Activated CD8-positive, alpha-beta memory T cell treated with anti-CD3 and anti-CD28 coated beads, Interleukin-2, amount 50 U/mL, for 48 hours (primary cell): ENCODE measurements at places on chromosomes 1 and 21.
A peak's percentile ranks its signal among the peaks of the same experiment; 100 is the strongest.

- DNase-seq: no peak
Measured at GRCh38 chr1:206912445-206913095, 9.2 kb downstream of the FCMR start.

- DNase-seq: no peak
Measured at GRCh38 chr1:97209381-97209957, 487.9 kb downstream of the PTBP2 start.

GRCh38 chr1:192737306-192737705 is 71.5 kb upstream of the RGS2 start:
- DNase-seq: no peak

GRCh38 chr1:80966266-80966665 is 834.5 kb upstream of the ADGRL2 start:
- no peak for DNase-seq

DNA sequence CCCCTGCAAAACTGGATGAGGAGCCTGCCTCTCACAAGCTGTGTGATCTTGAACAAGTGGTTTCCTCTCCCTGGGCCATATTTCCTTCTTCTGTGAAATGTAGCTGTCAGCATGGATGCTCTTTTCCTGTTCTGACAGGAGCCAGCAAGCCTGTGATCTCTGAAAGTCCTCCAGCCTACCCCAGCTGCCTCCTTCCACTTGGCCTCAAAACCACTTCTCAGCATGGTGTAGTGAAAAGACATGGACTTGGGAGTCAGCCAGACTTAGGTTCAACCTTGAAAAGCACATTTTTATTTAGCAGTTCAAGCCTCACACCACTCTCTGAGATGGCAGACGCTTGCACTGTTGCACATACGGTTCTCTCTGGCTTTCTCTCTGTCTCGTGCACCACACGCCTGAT is 292.9 kb upstream of the DUSP10 start:
- no peak for DNase-seq

DNA sequence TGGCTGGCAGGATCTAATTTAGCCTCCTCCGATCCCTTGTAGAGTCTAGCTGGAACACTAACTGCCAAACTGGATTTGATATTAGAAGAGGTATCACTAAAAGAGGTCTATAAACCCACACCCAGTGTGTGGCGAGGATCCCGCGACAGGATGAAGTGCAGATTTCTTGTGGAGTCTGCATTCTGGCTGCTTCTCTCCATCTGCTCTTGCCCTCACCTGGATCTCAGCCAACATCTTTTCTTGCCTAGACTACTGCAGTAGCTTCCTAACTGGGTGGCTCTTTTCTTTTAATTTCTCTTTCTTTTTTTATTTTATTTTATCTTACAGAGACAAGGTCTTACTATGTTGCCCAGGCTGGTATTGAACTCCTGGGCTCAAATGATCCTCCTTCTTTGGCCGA is 48.9 kb upstream of the CAPZB start:
- no peak for DNase-seq

DNA sequence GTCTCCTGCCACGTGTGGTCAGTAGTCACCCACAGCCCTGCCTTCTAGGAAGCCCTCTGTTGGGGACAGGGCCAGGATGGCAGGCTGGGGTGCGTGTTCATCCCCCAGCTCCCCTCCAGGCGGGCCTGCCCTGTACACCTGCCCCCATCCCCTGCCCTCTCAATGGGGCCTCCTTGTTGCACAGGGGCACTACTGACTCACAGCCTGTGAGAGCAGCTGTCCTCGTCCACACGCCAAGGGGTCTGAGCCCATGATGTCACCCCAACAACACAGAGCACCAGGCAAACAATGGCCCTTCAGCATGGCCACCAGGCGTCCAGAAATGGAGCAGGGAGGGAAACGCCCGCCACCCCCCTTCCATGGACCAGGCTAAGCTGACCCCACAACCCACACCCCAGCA is 64.3 kb downstream of the ARHGEF16 start:
- no peak for DNase-seq

GRCh38 chr1:180489976-180490375 is 12.4 kb downstream of the ACBD6 start:
- DNase-seq: no peak

DNA sequence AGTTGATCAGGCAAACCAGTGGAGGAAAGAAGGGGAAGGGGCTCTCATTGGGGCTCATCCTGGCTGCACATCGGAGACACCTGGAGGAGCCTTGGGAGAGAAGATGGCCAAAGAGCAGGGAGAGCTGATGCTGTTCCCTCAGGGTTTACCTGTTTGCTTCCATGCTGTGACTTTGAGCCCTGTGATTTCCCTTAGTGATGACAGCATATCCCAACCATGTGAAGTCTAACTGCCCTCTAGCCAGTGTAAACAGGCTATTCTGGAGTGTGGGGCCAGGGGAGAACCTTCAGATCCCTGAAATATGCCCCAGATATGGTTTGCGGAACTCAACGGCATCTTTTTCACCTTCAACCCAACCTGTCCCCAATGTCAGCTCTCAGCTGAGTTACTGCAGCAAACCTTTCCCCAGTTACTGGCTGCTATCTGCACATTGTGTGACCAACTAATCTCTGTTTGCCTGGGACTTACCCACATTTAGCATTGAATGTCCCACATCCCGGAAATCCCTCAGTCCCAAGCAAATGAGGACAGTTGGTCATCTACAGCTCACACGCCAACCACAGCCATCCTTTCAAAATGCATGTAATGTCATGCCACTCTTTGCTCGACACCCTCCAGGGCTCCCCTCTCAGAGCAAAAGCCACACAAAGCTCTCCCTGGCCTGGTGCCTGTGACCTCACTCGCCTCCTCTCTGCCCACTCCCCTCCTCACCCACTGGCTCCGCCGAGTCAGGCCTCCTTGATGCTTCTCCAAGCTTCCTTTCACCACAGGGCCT is 242.3 kb downstream of the KCNJ6 start:
- no peak for DNase-seq

DNA sequence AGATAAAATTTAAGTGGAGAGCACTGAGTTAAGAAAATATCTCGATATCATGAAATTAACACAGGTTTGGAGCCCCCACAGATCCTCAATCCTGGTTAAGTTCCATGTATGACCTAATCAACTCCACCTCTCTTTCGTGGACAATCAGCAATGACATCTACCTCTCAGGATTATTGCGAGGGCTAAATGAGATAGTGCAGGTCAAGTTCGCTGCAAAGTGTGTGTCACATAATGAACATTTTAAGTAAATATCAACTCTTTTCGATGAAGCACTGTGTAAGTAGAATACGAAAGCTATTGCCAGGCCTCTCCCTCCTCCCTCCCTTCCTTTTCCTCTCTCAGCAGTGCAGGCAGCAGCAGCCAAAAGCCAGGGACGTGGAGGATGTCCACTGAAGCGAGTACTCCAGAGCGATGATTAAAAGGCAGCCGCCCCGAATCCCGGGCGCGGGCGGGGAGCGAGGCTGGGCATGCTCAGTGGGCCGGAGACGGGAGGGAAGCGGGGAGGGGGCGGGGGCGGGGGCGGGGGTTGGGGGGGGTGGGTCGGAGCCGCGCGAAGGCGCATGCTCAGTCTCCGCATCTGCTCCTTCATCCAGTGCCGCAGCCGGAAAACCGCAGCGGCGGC is at the start of gene CAMSAP2:
TSS of gene CAMSAP2 (plus strand) at position 567 of the 622 bp plus-strand sequence. CDS start 935 bp downstream, outside the sequence.
- peak; percentile 74 for DNase-seq

- no peak for DNase-seq
Measured at GRCh38 chr1:111851552-111851951, 95.9 kb downstream of the DDX20 start.

GRCh38 chr1:66413838-66414175 is 120.1 kb upstream of the SGIP1 start:
- DNase-seq: no peak

DNA sequence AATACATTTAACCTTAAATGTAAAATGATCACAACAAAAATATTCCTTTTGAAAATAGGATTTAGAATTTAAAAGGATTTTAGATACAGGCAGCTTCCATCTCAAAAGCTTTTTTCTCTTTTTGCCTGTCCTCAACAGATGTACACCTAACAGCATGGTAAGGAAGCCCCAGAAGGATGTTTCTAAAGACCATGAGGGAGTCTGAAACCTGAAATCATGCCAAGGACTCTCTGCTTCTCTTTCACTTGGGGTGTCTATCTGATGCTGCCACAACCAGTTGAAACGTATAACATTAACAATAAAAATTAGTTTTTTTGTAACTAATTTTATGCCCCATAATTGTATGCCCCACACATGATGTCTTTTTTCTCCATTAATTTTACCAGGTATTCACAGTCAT is 5.4 kb upstream of the ZNF281 start:
- DNase-seq: no peak

GRCh38 chr1:210551899-210552298 is 223.2 kb downstream of the HHAT start:
- no peak for DNase-seq

GRCh38 chr1:233033361-233033760 is 83.0 kb downstream of the NTPCR start:
- DNase-seq: no peak

GRCh38 chr21:41641821-41642701 is 124.8 kb downstream of the RIPK4 start:
- no peak for DNase-seq

DNA sequence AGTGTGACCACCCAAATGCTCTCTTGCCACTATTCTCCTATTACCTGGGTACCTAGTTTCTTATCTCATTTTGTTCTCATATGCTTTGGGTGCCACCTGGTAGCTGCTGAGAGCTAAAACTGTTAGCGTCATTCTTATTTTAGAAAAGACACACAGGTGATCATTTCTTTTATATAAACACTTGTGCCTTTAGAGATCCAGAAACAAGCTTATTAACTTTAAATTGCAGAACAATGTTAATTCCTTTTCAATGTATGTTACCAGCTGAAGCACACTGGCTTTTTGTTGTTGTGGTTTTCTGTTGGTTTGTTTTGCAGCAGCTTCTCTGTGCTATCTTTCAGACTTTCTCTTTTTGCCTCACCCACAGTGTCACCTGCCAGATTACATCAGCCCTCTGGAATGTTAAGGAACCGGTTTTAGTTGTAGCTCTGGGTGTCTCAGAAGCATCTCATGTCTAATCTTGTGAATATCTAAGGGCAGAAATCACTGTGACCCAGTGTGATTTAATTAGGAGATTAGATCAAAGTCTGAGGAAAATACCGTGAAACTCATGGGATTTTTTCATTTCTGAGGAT is 43.4 kb upstream of the SLC19A2 start:
- DNase-seq: no peak

DNA sequence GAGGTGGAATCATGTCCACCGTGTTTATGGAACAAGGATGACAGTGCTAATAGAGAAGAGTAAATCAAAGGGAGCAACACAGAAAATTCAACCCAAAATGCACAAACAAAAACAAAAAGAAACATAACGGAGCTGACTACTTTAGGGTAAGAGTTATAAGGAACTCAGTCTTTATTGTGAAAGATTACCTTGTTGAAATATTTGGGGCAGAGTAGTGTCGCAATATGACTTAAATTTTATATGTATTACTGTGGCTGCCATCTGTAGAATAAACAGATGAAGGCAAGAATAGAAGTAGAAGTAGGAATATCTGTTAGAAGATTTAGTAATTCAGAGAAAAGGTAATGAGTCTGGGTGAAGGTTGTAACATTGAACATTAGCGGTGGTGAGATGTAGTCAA is 913.9 kb downstream of the BRINP3 start:
- no peak for DNase-seq

GRCh38 chr1:153345187-153346076 is 3.2 kb downstream of the PGLYRP4 start:
- DNase-seq: no peak

- no peak for DNase-seq
Measured at GRCh38 chr1:161388639-161389038, 21.0 kb upstream of the CFAP126 start.

- DNase-seq: no peak
Measured at GRCh38 chr1:80533775-80534334, 1266.9 kb upstream of the ADGRL2 start.

DNA sequence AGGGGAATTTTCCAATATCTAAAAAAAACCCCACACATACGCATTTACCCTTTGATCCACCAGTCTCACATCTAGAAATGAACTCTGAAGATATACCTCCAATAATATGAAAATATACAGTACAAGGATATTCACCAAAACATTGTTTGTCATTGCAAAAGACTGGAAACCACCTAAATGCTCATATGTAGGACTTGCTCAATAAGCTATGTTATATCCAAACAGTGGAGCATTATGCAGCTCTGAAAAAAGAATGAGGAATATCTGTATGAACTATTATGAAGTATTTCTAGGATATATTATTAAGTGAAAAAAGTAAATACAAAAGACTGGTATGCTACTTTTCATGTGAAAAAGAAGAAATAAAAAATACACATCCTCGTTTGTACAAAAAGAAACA is 43.6 kb downstream of the CD55 start:
- DNase-seq: no peak

- DNase-seq: no peak
Measured at GRCh38 chr1:92992054-92992453, 30.8 kb upstream of the DIPK1A start.

DNA sequence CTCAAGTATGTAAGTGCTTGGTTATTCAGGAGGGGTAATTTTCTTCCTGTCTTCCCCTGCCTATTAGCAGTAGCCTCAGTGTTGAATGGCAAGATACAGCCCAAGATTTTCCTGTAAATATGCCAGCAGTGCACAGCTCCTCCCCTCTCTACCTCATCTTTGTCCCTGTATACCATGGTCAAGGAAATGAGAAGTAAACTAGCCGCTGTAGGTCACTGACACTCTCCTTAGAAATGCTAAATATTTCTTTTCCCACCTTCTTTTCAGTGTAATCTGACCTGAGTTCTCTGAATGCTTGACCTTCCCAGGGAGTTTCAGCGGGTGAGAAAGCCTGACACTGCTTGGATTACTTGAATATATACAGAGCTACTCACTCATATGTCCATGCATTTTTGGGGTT is 84.1 kb upstream of the ZNF326 start:
- no peak for DNase-seq

- no peak for DNase-seq
Measured at GRCh38 chr1:17829579-17829978, 74.4 kb downstream of the ACTL8 start.

GRCh38 chr21:25080661-25081060 is 526.6 kb downstream of the MRPL39 start:
- DNase-seq: no peak

DNA sequence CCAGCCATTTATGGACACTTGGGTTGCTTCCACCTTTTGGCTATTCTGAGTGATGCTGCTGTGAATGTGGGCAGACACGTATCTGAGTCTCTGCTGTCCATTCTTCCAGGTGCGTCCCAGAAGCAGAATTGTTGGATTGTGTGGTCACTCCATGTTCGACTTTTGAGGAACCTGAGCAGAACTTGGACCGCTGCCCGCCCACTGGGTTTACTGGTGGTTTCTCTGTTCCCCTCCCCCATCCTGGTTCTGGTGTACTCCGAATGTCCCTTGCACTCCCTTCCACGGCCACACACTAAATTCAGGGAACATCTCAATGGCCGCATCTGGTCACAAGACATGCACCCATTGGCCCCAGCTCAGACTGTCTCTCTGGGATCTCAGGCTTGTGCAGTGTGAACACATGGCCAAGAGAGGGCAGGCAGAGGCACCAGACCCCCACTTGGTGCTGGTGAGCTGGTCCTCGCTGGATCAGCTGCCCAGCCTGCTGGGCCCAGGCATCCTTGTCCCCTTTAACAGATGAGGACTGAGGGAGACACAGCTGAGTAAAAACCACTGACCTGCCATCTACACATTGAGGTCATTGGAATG is 565.1 kb downstream of the NPHP4 start:
- no peak for DNase-seq

- DNase-seq: no peak
Measured at GRCh38 chr1:212597487-212597886, 11.1 kb upstream of the ATF3 start.
